Keratinocyte (primary cell): ENCODE measurements at places on chromosomes 6 and 20. TPM values are rescaled to one million over a fixed set of nuclear protein-coding genes. Genes with fewer than 3 reads are reported as not detected.

DLL1 gene
- polyA plus RNA-seq = 6.5 to 14.2 TPM (median 8.2 TPM) in 3 replicates

- H3K27me3 ChIP-seq = no peaks in the 10 kb centered on the region
- peaks cover 11% of the 10 kb centered on the region for H3K4me1 ChIP-seq
- peak overlapping the region; percentile 52 for H3K27ac ChIP-seq
- H3K36me3 ChIP-seq = no peaks in the 10 kb centered on the region
- H3K4me3 ChIP-seq = no peak overlapping the region
These were observed 241.0 kb downstream of the ADGRG6 start for GRCh38 chr6:142542704-142543233.

GRCh38 chr6:13718123-13718458, 6.5 kb upstream of the RANBP9 start:
- no peak overlapping the region for H3K4me3 ChIP-seq
- DNase-seq = no peak
- no peaks in the 10 kb centered on the region for H3K36me3 ChIP-seq

DNA sequence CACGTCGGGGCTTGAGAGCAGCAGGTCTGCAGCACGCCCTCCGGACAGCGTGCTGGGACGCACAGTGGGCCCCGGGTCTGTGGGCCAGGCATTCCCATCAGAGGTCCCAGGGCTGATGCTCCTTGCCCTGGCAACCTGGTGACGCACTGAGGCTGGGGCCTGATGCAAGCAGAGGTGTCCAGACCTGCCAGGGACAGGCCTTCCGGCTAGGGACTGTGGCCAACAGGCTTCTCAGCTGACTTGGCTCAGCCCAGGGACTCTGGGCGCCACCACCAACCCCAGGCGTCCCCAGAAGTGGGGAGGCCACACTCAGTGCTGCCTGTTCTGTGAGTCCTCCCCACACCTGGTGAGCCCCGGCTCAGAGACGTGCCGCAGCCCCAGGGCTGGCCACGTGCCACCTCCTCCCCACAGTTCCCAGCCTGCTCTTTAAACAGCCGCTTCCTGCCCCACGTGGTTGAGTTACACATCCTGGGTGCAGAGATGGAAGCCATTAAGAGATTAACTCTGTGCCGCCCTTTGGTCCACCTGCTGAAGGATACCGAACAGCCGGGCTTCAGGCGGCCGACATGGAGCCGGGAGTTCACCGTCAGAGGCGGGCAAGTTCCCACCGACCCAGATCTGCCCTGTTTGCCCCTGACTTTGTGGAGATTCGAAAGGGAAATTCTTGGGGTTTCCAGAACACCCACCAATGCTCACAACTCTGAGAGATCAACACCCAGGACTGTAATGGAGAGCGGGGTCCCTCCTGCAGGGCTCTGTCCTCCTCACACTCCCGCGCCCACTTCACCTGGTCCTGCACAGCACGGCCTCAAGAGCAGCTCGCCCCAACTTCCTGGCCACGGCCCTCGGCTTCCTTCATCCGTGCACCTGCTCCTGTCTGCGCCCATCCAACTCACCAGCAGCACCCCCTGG, 37.6 kb upstream of the ZBP1 start:
- peaks cover 53% of the 10 kb centered on the region for H3K36me3 ChIP-seq
- DNase-seq = peak; percentile 73
- H3K4me3 ChIP-seq = no peak overlapping the region
- peaks cover 30% of the 10 kb centered on the region for H3K4me1 ChIP-seq
- H3K27ac ChIP-seq = peak overlapping the region; percentile 11
